ENCODE measurements at places on chromosomes 3 and 15. TPM values are rescaled to one million over a fixed set of nuclear protein-coding genes. Genes with fewer than 3 reads are reported as not detected.
A peak's percentile ranks its signal among the peaks of the same experiment; 100 is the strongest.

DNA sequence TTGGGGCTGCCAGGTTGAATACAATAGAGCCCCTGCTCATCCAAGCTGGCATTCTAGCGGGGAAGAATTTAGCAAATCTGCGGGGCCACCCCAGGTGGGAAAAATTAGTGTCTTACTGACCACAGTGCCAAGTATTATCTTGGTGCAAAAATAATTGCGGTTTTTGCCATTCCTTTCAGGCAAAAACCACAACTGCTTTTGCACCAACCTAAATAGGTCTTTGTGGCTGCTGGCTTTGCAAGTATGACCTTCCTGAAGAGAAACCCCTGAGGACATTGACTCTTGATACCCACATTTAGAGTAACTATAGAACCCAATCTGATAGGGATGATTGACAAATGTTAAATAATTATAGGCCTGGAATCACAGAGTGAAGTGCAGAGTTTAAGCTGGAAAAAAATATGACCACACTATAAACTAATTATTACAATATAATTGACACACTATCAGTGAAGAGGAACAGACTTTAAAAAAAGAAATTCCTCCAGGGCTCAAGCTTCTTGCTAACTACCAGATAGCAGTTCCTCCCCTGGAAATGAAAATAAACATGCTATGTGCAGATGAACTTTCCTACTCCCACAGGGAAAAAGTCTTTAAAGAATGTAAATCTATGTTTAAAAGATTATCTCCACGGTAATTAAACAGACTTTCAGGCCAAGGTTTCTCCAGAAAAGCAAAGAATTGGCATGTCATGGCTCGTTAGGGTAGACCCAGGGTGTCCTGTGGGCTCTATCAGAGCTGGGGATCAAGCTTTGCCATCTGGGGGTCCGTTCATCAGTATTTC lies 34.4 kb downstream of the CA12 start:
- DNase-seq = no peak

SYNM gene
- polyA plus RNA-seq = 26.8 TPM

DNA sequence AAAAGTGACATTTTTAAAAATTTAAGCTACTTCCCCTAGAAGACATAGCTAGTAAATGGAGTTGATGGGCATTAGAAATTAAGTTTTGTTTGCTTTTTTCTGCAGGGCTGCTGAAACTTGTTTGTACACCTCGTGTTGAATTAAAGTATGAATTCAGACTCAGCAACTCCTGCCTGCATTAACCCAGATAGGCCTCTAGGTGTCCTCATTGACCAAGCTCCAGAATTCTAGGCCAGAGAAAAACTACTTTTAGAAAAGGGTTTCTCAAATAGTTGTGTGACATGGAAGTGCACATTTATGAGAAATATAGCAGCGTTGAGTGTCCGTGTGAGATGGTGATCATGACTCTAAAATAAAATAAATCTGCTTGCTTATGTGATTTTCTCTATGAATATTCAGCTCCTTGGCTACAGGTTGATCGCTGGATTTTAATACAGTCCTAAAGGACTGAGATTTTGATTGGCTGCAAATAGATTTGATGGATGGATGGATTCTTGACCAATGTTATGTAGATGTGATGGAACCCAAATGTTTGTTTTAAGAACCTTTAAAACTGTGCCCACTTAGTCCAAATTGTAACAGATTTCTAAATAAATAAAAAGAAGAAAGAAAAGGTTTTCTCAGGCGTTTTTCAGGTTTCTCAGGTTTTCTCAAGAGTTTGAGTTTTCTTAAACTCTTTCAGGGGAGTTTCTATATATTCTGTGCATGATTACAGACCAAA lies 39.4 kb upstream of the LMOD3 start:
- DNase-seq = peak; percentile 54

DNA sequence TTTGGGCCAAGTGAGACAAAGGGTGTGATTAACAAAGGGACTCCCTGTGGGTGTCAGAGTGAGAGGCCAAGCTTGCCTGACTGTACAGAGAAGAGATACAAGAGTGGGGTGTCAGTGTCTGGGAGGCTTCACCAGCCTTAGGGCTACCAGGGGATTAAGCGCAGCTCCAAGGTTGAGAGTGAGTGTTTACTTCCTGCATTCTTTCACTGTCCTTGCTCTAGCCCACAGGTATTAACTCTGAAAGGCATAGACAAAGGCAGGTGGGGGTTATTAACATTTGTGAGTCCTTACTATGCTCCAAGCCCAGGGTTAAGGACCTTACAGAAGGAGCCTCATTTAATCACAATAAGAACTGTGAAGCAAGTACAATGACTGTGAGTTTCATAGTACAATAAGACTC lies 107.6 kb downstream of the IL20RB start:
- DNase-seq = no peak

DNA sequence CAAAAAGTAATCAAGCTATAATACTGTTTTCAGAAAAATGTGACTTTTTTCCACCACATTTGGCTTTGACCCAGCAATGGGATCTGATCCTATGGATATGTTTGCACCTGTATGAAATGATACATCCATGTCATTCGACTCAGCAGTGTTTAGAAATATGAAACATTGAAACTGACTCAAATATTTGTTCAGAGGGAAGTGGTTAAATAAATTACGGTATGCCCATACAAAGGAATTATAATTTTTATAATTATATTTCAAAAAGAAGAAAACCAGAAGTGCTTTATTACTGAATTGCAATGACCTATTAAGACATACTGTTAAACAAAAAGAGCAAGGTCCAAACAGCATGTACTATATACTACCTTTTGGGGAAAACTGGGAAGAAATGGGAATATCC lies 546.5 kb downstream of the MAGI1 start:
- no peak for DNase-seq

DNA sequence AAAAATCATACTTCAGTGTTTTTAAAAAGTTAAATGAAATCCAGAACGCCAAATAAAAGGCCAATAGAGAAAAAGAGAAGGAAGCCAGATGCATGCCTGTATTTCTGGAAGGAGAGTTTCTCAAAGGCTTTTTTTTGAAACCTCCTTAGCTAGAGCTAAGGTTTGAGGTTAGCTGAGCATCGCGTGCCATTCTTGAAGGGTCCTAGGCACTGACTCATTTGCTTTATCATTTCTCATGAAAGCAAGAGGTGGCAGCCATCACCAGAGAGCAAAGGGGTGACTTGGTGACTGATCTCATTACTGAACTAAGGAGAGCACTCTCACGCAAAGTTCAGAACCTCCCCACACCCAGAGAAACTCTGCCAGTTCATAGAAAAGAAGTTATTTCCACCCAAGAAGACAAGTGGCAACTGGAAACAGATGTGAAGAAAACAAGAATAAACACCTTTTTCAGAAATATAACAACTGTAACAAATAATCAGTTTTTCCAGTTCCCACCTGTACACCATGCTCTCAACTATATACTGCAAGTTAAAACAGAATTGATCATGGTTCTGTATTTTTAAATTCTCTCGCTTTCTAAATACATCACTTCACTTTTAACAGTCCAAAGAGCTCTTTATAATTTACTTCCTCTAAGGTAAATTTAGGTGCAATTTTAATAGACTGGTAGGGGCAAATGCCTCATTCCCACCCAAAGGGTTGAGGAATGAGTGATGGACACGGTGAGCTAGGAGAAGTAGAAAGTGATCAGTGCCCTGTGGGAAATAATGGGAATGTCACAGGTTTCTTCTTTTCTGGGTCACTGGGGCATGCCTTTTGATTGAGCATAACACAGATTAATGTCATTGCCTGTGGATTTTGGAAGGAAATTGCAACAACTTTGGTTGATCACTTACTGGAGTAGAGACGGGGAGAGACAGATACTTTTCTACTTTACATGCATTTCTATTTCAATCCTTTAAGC lies 24.7 kb downstream of the GPR15 start:
- no peak for DNase-seq

- no peak for DNase-seq
These were observed 28.8 kb upstream of the IMPDH2 start for GRCh38 chr3:49058011-49058410.

PPM1L gene
- 30.6 TPM for polyA plus RNA-seq

- no peak for DNase-seq
These were observed 34.1 kb downstream of the KPNA4 start for GRCh38 chr3:160531311-160531710.

CCR9 gene
- 0.19 TPM for polyA plus RNA-seq

- DNase-seq = no peak
These were observed 18.1 kb downstream of the MB21D2 start for GRCh38 chr3:192899540-192899982.

PDZRN3 gene
- polyA plus RNA-seq = 31.2 TPM

HOMER2 gene
- polyA plus RNA-seq = 25.9 TPM

- DNase-seq = no peak
These were observed 1.5 kb downstream of the ZIC4 start for GRCh38 chr3:147404800-147405230.

FANCD2OS gene
- polyA plus RNA-seq = not detected

GRCh38 chr3:43496740-43497375 lies 125.0 kb downstream of the ANO10 start:
- no peak for DNase-seq

DNA sequence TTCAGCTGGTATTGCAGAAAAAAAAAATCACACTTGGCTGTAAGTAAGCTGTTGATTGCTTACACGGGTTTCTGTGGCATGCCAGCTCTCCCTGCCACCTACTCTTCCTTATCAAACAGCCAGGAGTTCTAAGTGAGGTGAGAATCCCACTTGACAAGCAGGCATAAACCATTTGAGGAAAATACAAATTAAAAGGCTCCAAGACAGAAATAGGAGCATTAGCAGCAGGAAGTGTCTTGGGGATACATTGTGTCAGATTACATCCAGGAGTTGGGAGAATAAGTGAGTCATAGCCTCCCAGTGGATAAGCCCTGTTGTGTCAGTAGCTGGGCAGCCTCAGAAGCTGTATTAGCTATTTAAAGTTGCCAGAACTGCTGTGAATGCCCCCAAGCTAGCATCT lies 256.0 kb downstream of the CNTN4 start:
- DNase-seq = no peak

- DNase-seq = no peak
These were observed 7.9 kb downstream of the ACP3 start for GRCh38 chr3:132325103-132325606.

GRCh38 chr15:61564785-61565184 lies 335.7 kb upstream of the RORA start:
- DNase-seq = no peak

- no peak for DNase-seq
These were observed 18.7 kb upstream of the ZXDC start for GRCh38 chr3:126494204-126494969.

ATP13A5 gene
- polyA plus RNA-seq = 2.6 TPM

GRCh38 chr3:28700728-28701127 lies 352.1 kb upstream of the AZI2 start:
- no peak for DNase-seq

DNA sequence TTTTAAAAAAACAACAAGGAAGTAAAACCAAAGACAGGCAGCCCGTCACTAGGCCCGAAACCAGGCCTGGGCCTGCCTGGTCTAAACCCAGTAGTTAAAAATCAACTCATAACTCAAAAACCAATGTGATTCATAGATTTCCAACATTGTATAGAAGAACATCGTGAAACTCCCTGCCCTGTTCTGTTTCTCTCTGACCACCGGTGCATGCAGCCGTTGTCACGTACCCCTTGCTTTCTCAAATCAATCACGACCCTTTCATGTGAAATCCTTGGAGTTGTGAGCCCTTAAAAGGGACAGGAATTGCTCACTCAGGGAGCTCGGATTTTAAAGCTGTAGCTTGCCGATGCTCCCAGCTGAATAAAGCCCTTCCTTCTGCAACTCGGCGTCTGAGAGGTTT lies 89.5 kb downstream of the DCLK3 start:
- no peak for DNase-seq

DNA sequence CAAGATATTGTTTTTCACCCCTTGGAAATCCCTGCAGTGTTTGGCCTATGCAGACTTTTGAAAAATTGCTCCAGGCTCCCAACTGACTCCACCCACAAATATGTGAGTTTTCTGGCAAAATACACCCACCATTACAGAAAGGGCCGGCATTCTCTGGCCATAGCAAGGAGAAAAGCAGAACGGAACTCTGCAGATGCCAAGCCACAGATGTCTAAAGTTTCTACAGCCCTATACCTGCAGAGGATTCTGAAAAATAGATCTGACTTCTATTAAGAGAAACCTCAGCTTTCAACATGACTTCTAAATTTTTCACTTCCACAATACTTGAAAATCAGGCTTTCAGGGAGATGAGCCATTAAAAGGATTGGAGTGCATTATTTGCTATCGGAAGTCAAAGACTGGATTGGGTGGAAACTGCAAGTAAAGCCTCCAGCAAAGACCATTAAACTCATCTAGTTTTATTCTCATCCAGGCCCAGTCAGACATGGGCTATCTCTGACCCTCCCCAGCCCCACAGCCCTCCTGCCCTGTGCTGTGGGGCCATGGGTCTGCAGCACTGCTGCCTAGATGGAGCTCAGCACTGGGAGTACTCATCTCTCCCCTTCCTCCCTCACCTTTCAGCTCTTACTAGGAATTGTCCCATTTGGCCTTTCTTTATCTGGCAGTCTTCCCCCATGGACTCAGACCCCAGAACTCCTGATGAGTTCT lies 243.1 kb upstream of the GOLGA6L4 start:
- no peak for DNase-seq

DNA sequence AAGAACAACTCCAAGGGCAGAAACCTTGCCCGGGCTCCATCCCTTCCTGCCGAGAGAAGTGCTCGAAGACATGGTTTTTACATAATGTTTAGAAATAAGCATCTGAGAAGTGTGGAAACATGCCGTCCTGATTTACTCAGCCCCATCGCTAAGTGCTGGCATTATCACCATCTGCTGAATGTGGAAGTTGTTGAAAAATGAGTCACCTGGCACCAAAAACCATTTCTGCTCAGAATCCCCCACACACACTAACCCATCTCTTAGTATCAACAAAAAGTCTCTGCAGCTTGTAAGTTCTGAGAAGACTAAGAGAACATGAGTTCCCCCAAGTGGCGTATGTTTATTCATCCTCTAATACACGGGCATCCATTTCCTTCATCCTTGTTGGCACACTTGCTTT lies 51.0 kb upstream of the ARL8B start:
- no peak for DNase-seq

GRCh38 chr3:180306155-180306554 lies 269.4 kb upstream of the PEX5L start:
- DNase-seq = no peak
